ENCODE measurements at places on chromosomes 7 and 10.

GRCh38 chr7:144738708-144739314, 97.0 kb downstream of the TPK1 start:
- DNase-seq: no peak

- no peak for DNase-seq
These were observed 194.4 kb upstream of the IMMP2L start for GRCh38 chr7:111756687-111757178.

DNA sequence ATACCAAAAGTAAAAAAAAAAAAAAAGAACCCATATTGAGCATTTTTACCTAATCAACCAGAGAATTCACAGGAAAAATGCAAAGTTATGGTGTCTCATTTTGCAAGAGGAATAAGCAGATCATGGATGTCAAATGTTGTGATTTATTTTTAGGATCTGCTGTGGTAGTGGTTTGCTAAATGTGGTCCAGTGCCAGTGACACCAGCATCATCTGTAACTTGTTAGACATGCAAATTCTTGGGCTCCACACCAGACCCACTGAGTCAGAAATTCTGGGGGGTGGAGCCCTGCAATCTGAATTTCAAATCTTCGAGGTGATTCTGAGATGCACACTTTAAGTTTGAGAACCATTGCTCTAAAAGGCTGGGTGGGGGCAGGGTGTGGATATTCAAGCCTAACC, 30.1 kb upstream of the ZEB1 start:
- DNase-seq: no peak

DNA sequence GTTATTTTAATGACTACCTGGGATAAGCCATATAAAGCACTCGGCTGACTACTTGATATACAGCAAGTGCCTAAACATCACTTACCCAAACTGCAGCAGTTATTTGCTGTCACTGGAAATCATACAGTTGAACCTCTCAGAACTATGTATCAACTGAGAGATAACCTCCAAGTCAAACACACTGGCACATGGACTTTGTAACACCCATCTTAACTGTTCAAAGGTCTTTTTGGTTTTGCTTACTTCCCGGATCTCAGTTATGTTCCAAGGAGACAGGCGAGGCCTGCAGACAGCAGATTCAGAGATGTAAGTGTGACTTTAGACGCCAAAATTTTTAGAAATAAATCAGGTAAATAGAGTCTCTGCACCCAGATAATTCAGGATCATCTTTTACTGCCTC, 34.6 kb upstream of the DAGLB start:
- DNase-seq: no peak

- no peak for DNase-seq
These were observed 94.1 kb downstream of the FZD1 start for GRCh38 chr7:91358303-91358702.

DNA sequence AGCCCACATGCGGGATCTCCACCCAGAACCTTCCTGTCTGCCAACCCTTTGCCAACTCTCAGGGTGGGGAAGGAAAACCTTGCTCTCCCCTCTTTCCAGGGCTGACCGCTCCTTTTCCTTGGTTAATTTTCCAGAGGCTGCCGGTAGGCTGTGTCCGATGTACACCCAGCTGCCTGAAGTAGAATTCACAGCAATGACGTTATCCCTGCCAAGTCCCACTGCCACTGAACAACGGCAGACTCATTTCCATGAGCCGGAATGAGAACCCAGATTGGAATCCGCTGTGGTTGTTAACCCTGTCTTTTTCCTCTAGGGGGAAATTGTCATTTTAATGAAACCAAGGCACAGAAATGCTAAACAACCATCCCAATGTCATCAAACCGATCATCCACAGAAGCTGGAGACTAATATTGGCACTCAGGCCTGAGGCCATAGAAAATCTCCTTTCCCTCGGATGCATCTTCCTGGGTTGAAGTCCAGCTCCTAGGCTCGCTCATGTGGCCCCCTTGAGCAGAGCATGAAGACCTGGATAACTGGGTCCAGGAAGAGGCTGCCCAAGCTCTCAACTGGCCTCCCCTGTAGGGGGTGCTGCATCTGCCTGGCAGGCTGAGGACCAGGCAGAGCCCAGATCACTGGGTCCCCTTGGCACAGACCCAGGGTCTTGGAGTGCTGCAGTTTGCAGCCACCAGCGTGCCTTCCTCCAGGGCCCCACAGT, 30.4 kb downstream of the KLRG2 start:
- DNase-seq: no peak

Data from thoracic aorta (tissue), 2 donors.